ENCODE measurements at places on chromosomes 13 and 19. TPM values are rescaled to one million over a fixed set of nuclear protein-coding genes. Genes with fewer than 3 reads are reported as not detected.

GRCh38 chr19:34974646-34975045, 10.6 kb upstream of the ZNF792 start:
- no peaks in the 10 kb centered on the region for H3K36me3 ChIP-seq
- no peak for DNase-seq

DNA sequence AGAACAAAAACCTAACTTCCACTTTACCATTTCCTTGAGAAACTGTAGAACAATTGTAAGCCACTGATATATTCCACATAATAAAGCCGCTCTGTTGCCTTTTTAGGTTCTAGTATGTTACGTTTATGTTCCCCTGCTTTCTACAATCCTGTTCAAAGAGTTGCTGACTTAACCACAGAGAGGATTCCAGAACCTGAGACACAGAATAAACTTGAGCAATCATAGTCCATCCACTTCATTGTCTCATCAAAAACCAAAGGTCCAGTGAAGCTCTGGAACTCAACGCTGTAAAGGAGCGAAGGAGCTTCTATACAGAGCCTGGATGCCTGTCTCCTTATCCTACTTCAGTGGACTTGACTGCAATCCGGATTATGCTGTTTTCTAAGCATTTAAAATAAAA, 4.6 kb downstream of the STARD13 start:
- H3K4me1 ChIP-seq = peaks cover 12% of the 10 kb centered on the region
- no peak overlapping the region for H3K27ac ChIP-seq
- no peaks in the 10 kb centered on the region for H3K27me3 ChIP-seq
- no peak for DNase-seq

DNA sequence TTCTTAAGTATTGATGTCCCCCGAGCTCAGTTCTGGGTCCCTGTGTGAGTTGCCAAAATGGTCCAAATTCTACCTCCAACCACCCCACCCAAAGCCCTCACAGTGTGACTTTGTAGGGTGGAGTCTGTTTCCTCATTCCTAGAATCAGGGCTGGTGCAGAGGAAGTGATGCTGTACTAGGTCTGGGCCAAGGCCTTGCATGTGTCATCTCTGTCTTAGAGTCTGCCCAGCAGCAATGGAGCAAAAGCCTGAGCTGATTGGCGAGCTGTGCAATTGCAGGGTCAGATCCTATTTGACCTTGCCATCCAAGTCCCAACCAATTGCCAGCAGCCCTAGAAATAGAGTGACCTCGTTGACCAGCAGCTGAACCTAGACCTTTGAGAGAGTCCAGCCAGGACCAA, 97.0 kb upstream of the ANKRD10 start:
- H3K27ac ChIP-seq = no peak overlapping the region
- no peak for DNase-seq
- H3K27me3 ChIP-seq = peaks cover 8% of the 10 kb centered on the region
- H3K36me3 ChIP-seq = no peaks in the 10 kb centered on the region
- no peaks in the 10 kb centered on the region for H3K4me1 ChIP-seq

GRCh38 chr19:5137571-5138124, 168.7 kb downstream of the KDM4B start:
- H3K4me1 ChIP-seq = peaks cover 6% of the 10 kb centered on the region
- H3K4me3 ChIP-seq = no peak overlapping the region
- no peaks in the 10 kb centered on the region for H3K27me3 ChIP-seq

DNA sequence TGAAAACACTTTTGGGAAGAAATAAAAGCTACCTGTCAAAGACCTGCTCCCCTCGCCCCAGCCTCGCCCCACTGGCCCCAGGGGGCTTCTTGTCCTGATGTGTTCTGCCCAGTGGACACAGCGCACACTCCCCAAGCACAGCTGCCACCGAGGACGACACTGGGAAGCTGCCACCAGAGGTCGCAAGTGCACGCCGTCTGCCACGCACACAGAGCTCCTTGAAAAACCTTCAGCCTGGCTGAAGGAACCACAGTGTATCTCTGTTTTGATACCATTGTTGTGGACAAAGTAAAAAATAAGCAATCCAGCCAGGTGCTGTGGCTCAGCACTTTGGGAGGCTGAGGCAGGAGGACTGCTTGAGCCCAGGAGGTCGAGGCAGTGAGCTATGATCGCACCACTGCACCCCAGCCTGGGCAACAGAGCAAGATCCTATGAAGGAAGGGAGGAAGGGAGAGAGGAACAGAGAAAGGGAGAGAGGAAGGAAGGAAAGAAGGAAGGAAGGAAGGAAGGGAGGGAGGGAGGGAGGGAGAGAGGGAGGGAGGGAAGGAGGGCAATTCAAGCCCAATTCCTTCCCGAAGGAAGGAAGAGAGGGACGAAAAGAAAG, 57.3 kb downstream of the CEBPG start:
- H3K4me1 ChIP-seq = no peaks in the 10 kb centered on the region
- H3K27ac ChIP-seq = no peak overlapping the region
- no peak overlapping the region for H3K4me3 ChIP-seq
- H3K27me3 ChIP-seq = no peaks in the 10 kb centered on the region

GRCh38 chr13:102770435-102770834, 3.2 kb downstream of the TEX30 start:
- H3K4me1 ChIP-seq = peaks cover 5% of the 10 kb centered on the region
- no peak for DNase-seq
- H3K4me3 ChIP-seq = no peak overlapping the region
- H3K27me3 ChIP-seq = no peaks in the 10 kb centered on the region
- H3K27ac ChIP-seq = no peak overlapping the region
- H3K36me3 ChIP-seq = no peaks in the 10 kb centered on the region

- peaks cover 2% of the 10 kb centered on the region for H3K4me1 ChIP-seq
- DNase-seq = no peak
- no peaks in the 10 kb centered on the region for H3K36me3 ChIP-seq
- no peak overlapping the region for H3K4me3 ChIP-seq
Observed at GRCh38 chr19:55161571-55162322, 4.2 kb upstream of the TNNI3 start.

CELF5 gene
- total RNA-seq = 1.6 TPM

DNA sequence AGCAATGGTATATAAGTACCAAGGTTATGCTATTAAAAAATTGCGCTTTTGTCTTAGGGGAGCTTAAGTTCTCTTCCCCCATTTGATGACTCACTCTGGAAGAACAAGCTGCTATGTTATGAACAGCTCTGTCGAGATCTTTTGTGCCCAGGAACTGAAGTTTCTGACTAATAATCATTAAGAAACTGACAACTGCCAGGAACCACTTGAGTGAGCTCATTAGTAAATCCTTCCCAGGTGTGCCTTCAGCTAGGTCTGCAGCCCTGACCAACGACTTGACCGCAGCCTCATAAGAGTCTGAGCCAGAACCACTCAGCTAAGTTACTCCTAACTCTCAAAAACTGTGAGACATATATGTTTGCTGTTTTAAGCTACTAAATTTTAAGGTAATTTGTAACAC, 147.8 kb downstream of the SLITRK6 start:
- no peaks in the 10 kb centered on the region for H3K4me1 ChIP-seq
- H3K27me3 ChIP-seq = no peaks in the 10 kb centered on the region
- H3K36me3 ChIP-seq = no peaks in the 10 kb centered on the region
- no peak overlapping the region for H3K4me3 ChIP-seq
- H3K27ac ChIP-seq = no peak overlapping the region

GNG8 gene
- not detected for total RNA-seq

DNA sequence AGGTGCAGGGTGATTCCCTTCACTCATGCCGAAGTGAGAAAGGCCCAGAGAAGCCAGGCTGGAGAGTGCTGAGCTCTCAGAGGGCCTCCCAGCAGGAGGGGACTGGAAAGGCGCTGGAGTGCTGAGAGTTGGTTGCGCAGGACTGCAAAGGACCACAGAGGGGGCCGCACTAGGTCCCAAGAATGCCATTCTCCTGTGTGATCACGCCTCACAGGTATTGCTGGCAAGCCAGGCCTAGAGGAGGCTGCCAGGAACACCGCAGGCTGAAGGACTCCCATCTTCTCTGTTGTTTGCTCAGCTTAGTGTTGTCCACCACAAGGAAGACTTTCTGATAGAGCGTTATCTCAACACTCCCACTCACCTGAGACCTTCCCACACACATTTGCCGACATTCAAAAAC, 165.0 kb downstream of the FGF14 start:
- no peak overlapping the region for H3K27ac ChIP-seq
- H3K36me3 ChIP-seq = no peaks in the 10 kb centered on the region
- H3K27me3 ChIP-seq = no peaks in the 10 kb centered on the region
- DNase-seq = no peak

Data from progenitor cell of endocrine pancreas (in vitro differentiated cells).